ENCODE measurements at places on chromosomes 4 and X.

- no peak for DNase-seq
Measured at GRCh38 chr4:56958111-56958517, 19.3 kb downstream of the NOA1 start.

GRCh38 chr4:21790438-21791029, 158.0 kb downstream of the KCNIP4 start:
- DNase-seq, result no peak

- no peak for DNase-seq
Measured at GRCh38 chrX:118742176-118742575, 14.8 kb downstream of the IL13RA1 start.

- DNase-seq, result no peak
Measured at GRCh38 chr4:147108409-147108808, 162.7 kb upstream of the TTC29 start.

DNA sequence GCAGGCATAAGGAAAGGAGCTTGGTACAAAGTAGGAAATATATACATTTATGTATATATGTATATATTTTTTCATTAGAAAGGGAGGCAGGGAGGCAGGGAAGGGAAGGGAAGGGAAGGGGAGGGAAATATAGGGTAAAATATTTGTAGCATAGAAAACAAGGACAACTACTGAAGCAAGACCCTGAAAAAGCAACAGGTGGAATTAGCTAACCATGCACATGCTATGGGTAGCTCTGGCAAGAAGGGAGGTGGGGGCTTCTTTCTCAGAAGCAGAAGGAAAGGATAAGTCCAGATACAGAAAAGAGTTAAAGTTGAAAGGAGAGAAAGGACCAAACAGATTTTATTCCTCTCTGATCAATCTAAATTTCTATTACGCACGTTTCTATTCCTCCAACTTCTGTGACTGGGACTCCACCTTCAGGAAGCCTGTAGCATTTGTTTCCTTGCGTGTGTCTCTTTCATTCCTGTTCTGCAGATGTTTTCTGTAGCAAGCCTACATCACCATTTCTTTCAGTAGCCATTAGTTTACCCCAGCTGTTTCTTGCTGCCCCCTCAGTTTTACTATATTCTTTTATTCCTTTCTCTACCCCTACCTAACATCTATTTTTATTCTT, 82.9 kb downstream of the OR13H1 start:
- no peak for DNase-seq

DNA sequence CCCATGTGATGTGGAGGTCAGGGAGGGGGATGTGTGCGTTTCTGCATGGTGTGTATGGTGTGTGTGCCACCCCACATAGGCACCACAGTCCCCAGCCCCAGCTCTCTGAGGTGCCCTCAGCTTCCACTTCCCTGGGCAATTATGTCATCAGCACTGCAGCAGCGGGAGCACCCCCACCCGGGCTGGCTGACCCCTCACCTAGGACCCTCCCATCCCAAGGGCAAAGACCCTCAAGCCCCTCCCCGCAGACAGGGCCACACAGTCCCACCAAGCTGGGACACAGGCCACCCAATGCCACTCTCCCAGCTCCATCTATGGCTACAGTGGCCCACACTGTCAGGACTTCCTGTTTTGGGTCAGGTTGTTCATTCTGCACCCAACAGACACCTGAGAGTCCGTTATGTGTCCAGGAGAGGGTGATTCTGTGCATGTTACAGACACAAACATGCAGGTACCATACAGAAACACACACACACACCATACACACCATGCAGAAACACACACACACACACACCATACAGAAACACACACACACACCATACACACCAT, 75.2 kb downstream of the JAKMIP1 start:
- no peak for DNase-seq

- DNase-seq, result no peak
Measured at GRCh38 chrX:32153585-32153984, 1057.8 kb downstream of the DMD start.
